ENCODE measurements at places on chromosomes 2 and 18.

DNA sequence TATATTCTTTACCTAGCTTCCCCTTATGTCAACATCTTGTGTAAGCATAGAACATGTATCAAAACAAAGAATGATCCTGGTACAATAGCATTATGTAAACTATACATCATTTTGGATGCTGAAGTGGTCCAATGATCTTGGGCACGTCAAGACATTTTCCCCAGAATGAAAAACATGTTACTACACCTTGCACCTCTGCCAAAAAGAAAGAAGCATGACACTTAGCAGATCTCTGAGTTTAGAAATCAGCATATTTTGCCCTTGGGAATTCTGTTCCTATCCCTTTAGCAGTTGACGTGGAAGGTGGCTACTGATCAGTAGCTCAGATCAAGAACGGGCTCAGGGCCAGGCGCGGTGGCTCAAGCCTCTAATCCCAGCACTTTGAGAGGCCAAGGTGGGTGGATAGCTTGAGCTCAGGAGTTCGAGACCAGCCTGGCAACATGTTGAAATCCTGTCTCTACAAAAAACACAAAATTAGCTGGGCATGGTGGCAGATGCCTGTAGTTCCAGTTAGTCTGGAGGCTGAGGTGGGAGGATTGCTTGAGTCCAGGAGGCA is 1.7 kb upstream of the LCLAT1 start:
- no peak for DNase-seq

GRCh38 chr2:187224989-187225388 is 223.1 kb downstream of the CALCRL start:
- no peak for DNase-seq

- no peak for DNase-seq
These were observed 7.4 kb upstream of the MOB1A start for GRCh38 chr2:74186038-74186437.

DNA sequence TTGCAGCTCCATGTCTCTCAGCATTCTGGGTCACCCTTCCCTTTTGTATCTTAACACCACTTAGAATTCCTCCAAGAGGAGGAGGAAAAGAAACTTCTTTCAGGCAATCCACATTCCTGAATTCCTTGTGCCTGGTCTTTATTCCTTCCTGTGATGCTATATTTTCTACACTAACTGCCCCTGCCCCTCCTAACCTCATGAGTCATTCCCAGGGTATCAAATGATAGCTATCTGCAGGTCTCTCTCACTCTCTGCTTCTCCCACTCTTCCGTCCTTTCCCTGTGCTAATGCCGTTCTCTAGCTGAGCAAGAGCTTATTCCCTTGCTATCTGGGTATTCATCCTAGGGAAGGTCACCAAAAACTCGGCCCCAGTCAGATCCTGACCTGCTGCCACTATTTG is 395.0 kb upstream of the TCF4 start:
- DNase-seq, result no peak

GRCh38 chr2:101776172-101777043 is 78.9 kb downstream of the MAP4K4 start:
- no peak for DNase-seq

DNA sequence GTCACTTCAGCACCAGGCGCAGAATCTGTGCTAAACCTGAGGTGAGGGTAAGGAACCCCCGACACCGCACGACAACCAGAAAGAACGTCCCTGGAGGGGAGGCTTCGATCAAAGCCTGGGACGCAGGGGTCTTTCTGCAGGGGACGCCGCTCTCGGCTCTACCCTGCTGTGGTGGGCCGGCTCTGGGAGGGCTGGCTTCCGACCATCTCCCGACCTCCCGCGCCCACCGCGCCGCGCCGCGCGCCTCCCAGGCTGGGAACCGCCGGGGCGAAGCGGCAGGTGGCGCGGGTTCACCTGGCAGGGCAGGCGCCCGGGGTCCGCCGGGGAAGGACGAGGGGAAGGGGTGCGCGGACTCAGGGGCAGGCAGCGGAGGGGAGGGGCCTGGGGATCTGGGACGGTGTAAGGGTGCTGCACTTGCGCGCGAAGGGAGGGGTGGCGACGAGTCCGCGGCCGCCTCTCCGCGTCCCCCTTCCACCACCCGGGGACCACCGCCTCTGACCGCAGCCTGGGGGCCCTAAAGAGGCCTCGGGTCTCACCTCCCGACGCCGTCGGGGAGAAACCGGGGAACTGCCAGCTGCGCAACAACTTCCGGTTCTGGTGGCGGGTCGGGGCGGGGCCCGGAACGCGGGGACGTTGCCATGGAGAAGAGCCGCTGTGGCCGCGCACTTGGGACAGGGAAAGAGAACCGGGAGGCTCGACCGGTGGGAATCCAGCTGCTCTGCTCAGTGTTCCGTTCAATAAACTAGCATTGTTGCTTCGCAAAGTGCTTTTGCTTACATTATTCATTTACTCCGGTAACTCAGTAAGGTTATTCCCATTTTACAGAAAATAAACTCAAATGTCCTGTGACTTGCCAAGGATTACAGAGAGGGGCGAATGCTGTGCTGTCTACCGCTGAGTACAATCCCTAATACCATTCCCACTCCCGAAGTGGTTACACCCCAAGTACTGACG is at the start of gene ZNF396:
Gene ZNF396 (minus strand): TSS at position 596 of the 954 bp plus-strand sequence. CDS start 3,045 bp downstream, outside the sequence.
- DNase-seq, result no peak

DNA sequence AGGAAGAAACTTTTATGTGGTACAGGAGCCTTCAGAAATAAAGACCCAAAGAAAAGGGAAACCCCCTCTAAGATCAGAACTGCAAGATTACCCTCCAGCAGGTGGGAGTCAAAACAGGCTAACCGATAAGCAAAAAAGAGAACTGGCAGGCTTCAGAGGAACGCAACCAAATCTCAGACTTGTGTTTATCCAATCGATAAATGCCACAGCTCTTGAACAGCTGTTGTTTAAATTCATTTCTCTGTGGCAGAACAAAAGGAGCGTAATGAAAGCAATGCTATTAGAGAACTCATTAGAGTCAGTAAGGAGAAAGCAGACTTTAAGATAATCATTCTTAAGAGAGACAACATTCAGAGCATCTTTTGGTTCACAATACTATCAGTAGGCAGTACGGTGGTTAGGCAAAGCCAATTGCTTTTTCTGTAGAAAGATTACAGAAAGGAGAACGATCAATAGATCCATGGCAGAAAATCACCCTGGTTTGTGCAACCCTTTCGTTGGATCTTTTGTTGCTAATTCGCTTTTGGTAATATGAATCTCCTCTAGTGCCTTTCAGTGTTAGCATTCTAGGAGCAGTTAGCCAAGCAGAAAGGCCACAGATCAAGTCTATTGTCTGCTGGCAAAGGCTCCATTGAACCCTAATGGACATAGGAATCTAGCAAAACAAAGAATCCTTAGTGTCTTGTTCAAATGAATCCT is 476.4 kb upstream of the CHST9 start:
- no peak for DNase-seq

GRCh38 chr2:216363221-216363620 is 9.1 kb downstream of the MARCHF4 start:
- DNase-seq, result no peak

DNA sequence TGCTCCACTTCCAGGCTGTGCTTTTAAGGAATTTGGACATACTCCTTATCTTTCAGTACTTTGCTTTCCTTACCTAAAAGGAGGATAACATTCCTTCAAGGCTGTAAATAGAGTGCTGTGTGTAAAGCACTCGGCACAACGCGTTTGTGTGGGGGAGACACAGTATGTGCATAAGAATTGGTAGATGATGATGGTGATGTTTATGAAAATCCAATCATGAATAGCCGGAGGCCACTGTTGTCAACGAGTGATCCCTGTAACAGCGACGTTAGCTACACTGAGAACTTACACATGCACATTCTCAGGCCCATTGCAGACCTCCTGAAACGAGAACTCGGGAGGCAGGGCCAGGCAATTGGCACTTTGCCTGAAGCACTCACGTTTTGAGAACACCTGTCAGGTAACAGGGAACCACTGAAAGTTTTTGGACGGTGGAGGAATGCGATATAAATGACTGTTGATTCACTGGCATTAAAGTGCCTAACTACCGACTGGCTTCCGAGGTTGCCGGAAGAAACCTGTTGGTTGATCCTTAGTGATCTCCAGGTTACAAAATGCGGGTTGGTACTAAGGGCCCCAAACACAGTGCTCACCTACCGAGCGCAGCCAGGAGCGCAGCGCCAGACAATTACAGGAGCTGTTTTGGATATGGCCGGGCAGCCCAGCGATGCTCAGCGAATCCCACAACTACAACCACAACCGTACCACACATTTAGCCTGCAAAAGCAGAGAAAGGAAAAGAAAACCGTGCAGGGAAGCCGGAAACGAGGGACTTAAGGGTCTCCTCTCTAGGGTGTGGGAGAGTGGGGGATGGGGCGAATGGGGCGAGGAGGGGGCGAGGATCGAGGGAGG is 1.0 kb upstream of the MAP4K4 start:
- no peak for DNase-seq

DNA sequence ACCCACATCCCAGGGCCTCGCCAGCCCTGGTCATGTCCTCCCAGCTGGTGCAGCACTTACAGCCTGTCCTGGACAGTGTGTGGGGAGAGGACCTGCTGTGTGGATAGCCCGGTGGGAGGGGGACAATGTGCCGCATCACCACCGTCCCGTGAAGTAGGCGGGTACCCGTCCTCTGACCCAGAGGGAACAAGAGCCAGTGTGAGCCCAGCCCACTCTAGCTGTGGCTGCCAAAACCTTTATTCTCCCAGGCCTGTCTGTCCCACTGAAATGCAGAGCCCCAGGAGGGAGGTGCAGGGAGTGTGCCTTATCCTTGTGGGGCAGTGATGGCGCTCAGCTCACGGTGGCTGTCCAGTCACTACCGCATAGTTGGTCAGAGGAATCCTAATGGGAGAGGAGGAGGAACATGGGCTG is 1.7 kb downstream of the TRAF3IP1 start:
- no peak for DNase-seq

DNA sequence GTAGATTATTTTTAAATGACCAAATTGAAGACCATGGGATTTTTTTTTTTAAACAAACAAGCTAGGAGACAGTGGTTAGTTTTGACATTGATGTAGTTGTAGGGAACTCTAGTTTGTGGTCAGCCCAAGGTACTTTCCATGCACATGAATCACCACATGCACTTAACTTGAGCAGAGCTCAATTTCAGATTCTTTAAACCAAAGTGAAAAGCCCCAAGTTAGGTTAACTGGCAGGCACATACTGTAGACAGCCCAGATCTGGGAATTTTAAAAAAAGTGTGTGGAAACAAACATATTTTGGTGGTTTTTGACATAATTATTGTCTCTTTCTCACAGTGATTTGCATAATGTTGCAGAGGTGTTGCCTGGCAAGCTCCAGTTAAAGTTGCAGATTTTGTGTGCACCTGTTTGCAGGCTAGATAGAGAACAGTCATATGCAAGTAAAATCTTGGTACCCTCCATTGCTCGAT is 88.4 kb downstream of the BCL2L11 start:
- no peak for DNase-seq

- no peak for DNase-seq
These were observed 81.9 kb upstream of the PKDCC start for GRCh38 chr2:41965909-41966295.

DNA sequence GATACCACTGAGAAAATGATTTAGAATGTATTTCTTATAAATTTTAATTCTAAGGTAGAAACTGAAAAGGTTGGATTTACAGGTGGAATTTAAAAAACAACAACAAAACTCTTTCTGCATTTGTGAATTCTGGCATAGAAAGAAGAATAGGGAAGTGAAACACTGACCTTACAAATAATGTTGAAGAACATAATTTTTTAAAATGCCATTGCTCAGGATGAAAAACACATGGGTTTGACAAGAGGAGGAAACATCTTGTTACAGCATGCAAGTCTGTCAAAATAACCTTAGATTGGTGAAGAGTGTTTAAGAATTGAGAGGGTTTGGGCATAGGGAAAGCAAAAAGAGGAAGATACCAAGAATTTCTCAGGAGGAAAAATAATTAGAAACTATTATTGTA is 184.3 kb downstream of the UBE2E3 start:
- DNase-seq, result no peak
